Activated T-cell treated with anti-CD3 and anti-CD28 coated beads, Interleukin-2, amount 50 U/mL, for 4 hours (primary cell): ENCODE measurements at places on chromosomes 5 and 9. TPM values are rescaled to one million over a fixed set of nuclear protein-coding genes. Genes with fewer than 3 reads are reported as not detected.
A peak's percentile ranks its signal among the peaks of the same experiment; 100 is the strongest.

DNA sequence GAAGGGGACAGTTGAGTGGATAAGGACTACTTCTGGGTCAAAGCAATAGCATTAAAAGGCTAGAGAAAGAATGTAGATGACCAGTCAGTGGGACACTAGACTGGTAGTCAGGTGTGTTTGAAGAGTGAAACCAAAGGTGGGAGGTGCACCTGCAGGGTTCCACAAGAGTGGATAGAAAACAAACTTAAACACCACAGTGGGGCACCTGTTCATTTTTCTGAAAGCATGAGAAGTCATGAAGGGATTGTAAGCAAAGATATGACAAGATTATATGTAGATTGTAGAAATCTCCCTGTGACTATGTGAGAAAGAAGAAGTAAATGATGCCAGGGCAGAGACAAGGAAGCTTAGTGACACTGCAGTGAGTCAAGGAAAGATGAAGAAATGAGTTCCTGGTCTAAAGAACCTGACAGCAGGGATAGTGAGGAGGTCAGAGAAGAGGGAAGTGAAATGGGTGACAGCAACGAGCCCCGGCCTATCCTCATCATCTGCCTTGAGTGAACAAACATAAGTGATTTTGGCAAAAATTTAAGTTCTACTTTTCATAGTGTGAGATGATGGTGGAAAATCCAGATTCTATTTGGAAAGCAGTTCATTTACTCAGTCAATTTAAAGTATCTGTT, 296.9 kb downstream of the TLE4 start:
- DNase-seq = no peak

DNA sequence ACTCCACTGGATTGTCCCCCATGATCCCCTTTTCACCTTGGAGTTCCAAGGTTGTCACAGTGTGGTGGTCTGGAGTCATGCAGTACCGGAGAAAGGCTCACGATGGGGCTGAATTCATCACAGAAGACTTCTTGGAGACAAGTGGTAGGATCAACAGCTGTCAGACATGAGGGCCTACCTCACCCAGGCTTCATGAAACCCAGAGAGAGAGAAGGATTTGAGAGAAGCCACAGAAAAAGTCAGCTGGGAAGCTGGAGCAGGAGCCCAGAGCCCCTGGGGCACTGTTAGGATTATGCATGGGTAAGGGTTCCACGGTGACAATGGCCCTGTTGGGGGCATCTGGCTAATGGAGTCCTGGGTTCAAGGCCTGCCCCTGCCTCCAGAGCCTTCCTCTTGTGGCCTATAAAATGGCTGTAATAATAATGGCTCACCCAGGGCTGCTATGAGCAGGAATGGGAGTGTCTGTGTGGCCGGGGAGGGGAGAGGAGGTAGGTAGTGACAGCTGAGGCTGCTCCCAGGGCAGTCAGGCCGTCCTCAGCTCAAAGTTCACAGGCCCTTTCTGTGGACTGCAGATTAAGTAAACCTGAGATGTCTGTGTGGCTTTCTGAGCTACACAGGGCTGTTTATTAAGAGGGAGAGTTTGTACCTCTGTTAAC, 910 bp downstream of the TRIM14 start:
- DNase-seq = peak; percentile 34

DNA sequence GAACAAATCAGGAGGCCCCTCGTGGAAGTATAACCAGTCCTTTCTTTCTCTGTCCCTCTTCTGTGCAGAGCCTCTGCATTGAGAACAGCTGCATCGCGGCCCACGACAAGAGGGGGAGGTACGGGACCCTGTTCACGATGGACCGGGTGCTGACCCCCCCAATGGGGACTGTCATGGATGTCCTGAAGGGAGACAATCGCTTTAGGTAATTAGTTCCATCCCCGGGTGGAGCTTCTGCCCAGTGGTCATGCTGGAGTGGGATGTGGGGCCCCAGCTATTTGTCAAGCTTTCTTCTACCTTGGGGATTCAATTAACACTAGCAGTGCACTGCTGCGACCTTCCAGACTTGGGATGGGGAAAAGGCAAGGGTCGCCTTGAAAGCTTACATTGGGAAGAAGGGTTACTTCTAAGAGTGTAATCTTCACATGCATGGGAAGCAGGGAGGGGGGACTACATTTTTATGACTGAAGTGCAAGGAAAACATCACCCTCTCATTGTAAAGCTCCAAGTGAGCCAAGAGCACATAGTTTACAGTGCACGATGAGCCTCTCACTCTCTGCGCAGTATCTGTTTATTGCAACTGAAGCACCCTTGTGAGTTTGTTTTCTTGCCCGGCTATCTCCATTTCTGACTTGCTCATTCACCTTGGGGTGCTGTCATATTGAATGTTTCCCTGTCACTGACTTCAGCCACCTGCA, 27.0 kb downstream of the TGFBI start:
- DNase-seq = no peak

GRCh38 chr9:95007226-95007869, 280.8 kb downstream of the AOPEP start:
- DNase-seq = no peak

NTNG2 gene
- 1.4 TPM for total RNA-seq

GRCh38 chr5:127942246-127943060, 141.1 kb upstream of the SLC12A2 start:
- DNase-seq = no peak

GRCh38 chr9:130471411-130472183, 26.8 kb downstream of the ASS1 start:
- no peak for DNase-seq

GRCh38 chr5:33721491-33722200, 170.1 kb downstream of the ADAMTS12 start:
- DNase-seq = no peak

DNA sequence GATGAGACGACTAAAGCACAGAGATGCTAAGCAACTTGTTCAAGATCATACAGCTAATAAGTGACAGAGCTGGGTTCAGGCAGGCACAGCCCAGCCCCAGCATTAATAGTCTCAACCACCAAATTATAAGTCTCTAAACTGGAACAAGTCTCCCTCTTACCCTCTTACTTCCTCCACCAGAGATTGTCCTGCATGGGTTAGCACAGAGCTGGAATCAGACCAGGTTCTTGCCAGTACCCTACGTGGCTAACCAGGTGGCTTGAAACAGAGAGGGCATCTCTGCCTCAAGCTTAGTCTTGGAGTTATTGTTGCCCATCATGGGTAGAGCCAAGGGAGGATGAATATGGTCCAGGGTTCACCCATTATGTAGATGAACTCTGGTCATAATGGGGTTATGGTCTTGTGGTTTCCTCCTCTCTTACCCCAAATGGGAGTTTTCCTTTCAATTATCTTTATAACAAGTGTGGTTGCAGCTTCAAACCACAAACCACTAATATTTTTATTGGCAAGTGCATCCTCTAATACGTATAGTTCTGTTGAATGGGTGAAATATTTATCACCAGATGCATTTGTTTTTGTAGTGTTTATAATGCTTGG, 8.3 kb upstream of the XPA start:
- no peak for DNase-seq

DNA sequence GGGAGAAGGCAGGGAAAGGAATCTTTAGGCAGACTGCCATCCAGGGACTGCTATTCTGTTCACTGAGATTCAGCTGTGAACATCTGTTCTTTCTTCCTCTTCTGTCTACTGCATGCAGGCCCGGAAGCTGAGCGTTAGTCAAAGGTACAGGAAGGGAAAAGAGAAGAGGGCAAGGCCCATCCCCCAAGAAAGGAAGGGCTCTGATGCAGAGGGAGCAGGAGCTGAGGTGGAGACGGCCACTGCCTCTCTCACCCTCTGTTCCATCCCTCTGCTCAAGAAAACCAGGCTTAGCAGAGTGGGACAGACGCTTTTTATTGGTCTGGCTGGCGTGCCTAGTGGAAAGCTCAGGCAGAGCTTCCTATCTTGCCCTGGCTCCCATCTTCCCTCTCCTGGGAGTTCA, 57.6 kb downstream of the PFDN1 start:
- DNase-seq = no peak

GLRA1 gene
- not detected for total RNA-seq

- DNase-seq = no peak
These were observed 125.9 kb downstream of the APBA1 start for GRCh38 chr9:69546265-69546664.

DNA sequence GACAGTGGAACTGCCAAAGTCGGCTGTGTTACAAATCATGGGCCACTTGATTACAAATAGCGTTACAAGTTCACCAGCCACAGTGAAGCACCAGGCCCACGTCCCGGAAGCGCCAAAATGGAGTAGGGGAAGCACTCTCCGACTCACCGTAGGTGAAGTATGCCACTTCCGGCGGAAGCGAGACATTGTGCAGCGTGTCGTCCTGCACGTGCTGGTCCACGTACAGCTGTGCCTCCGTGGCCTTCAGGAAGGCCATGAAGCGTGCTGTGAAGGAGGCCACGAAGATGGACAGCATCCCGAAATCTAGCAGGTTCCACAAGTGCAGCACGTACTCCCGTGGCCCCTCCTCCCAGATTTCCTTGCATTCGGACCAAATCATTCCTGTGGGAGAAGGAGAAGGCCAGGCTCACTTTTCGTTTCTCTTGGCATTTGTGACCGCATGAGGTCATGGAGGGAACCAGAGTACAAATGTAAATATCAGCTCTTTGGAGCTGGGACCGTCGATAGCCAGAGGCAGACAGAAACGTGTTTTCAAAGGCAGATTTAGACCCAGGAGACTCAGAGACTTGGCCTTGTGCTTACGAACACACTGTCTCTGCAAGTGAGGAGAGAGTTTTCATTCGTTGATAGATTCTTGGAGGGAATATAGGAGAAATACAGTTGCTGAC, 58.7 kb upstream of the SMIM32 start:
- no peak for DNase-seq

DNA sequence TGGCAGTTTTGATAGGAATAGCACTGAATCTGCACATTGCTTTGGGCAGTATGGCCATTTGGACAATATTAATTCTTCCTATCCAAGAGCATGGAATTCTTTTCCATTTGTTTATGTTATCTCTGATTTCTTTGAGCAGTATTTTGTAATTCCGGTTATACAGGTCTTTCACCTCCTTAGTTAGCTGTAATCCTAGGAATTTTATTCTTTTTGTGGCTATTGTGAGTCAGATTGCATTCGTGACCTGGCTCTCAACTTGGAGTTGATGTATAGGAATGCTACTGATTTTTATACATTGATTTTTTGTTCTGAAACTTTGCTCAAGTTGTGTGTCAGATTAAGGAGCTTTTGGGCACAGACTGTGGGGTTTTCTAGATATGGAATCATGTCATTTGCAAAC, 24.0 kb downstream of the TMEM161B start:
- no peak for DNase-seq

EXOC3 gene
- 62.7 TPM for total RNA-seq

- DNase-seq = no peak
These were observed 321.9 kb upstream of the TARS1 start for GRCh38 chr5:33118761-33119415.

GRCh38 chr9:114003758-114004157, 74.3 kb downstream of the AMBP start:
- no peak for DNase-seq

GPRIN1 gene
- 4.5 TPM for total RNA-seq

DNA sequence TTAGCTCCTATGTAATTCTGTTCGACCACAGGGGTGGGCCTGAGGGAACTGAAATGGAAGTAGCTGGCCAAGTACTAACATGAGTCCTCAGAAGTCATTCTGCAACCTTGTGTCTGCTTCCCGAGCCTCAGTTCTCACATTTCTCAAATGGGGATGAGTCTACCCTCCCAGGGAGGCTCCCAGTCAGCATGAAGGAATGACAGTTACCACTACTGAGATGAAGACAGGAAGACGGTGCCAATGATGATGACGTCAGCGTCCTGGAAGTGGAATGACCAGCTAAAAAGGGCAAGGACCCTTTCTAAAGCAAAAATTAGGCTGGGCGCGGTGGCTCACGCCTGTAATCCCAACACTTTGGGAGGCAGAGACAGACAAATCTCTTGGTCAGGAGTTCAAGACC, 6.8 kb downstream of the PIP5KL1 start:
- no peak for DNase-seq

DNA sequence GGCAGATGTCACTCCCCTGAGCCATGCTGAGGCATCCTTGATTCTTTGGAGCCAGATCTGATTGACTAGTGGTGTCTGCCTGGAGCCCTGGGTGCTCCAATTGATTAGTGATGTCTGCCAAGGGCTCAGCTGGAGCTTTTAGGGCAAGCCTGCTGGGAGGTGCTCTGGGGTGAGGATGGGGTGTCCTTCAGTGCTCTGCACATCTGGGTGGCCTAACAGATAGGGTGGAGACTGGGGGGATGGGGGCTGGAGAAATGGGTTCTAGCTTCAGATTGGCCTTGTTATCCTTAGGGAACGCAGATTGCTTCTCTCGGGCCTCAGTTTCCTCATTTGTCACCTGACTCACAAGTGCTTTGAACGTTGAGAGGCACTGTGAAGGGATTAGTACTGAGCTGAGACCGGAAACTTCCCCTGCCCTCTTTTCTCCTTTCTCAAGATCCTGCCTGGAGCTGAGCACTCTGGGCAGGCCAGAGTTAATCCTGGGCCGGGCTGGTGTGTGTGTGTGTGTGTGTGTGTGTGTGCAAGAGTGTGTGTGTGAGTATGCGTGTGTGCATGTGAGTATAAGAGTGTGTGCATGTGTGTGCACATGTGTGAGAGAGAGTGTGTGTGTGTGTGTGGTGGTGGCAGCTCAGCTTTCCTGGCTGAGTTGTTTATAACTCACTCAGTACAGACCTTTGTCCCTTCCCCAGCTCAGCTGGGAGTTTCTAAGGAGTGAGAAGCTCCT, 5.6 kb upstream of the IER5L start:
- no peak for DNase-seq

GRCh38 chr5:170105642-170106611, at the start of gene FOXI1:
Gene FOXI1, plus strand, starts transcription at chr5:170105897. Its CDS starts 61 bp downstream, at chr5:170105958.
- no peak for DNase-seq
